Urinary bladder (tissue), 4 donors: ENCODE measurements at places on chromosomes 13 and 19. TPM values are rescaled to one million over a fixed set of nuclear protein-coding genes. Genes with fewer than 3 reads are reported as not detected.
A peak's percentile ranks its signal among the peaks of the same experiment; 100 is the strongest.

Gene CIC
- total RNA-seq: 14.0 TPM

DNA sequence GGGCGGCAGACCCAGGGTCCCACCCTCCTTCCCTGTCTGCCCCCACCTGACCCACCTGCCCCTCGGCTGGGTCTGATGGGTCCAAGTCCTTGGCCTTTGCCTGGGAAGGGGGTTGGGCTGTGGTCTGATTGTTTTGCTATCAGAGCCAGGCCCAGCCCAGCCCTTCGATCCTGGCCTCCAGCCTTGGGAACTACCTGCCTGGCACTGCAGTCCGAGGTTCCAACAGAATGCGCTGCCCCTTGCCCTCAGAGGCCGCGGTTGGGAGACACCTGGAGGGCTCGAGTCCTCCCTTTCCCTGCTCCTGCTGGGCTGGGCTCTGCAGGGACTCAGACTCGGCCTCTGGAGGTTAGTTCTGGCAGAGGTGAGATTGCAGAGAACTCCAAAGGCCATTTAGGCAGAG, 1.6 kb downstream of the CCL25 start:
- no peak for DNase-seq

DNA sequence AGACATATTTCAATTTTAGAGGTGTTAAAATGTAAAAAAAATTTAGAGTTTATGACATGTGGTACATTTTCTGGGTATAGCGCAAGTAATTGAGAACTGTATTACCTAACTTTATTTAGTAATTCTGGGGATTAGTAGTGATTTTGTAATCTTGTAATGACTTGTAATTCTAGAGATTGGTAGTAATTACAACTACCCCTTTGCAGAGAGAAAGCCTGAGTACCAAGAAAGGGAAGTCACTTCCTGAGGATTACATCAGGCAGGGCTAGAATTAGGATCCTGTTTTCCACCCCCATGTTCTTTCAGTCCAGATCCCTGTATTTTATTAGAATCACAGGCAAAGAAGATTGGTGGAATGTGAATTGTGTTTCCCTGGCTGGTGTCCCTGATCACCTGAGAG, 274.9 kb downstream of the KCNRG start:
- DNase-seq: no peak

Gene DHDH
- total RNA-seq: 0.37 TPM

DNA sequence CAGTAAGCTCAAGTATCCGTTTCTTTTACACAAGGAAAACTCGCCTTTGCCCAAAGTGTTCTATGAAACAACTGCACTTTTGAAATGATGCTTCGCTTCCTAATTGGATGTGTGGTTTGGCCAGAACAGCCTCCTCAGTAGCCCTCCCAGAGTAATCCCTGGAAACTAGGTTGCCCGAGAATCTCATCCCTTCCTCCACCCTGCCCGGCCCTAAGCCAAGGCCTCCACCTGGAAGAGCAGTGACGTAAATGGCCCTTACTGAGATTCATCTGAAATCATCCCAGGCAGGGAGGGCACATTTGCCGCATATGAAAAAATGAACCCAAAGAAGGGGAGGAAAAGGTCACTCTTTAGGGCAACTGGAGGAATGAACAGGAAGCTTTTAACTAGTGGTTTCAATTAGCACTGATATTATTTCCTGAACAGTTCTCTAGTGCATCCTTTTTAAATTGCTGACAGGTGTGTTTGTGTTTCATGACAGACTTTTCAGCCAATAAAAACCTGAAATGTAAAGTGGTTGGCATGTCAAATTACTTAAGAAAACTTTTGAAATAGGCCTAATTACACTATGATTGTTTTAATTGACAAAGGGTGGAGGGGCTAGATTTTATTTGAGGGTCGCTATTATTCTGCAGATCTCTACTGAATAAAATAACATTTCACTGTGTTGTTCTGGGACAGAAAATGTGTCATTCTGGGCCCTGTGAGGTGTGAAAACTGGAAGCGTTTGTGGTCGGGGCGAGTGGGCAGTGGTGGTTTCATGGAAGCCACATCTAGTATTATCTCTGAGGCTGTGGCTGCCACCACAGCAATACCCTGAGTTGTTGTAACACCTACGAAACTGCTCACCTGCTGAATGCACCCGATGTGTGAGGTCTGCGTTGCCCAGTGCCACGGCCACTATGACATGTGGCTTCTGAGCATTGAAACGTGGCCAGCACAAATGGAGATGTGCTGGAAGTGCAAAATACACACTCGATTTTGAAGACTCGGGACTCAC, 112.1 kb downstream of the ZIC5 start:
- no peak for DNase-seq

DNA sequence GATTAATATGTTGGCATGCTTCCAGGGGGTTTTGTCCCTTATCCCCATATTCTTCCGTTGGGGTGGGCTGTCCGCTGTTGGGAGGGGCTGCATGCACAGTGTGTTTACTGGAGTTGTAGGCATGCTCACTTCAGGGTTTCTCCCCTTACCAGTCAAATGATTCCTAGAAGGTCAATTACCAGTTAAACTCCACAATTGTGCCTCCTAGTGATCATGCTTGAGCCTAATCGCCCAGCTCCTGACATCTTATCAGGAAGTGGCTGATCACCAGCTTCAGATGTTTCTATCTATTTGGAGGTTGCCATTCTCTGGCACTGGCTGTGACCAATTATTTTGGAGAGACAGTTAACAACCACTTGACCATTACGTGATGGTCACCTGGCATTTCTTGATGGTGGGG, 1090.0 kb downstream of the SLITRK5 start:
- DNase-seq: no peak

Gene GDF15
- 12.5 TPM for total RNA-seq

DNA sequence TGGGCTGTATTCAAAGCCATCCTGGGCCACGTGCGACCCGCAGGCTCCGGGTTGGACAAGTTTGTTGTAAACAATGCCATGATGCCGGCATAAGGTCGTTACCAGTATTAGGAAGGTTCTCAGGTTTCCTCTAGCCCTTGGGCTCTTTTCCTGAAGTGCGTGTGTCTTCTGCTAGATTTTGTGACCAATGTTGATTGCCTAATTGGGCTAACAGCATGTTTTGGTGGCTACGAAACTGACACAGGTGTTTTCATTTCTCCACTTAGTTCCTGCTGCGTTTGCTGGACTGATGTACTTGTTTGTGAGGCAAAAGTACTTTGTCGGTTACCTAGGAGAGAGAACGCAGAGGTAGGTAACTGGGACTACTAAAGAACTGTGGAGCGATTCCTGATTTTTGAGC, 20.3 kb downstream of the ALOX5AP start:
- no peak for DNase-seq

- no peak for DNase-seq
Measured at GRCh38 chr19:54478677-54479266, 5.7 kb upstream of the CDC42EP5 start.

Gene ZNF561
- total RNA-seq: 71.1 TPM

Gene KIR2DL1
- not detected for total RNA-seq

Gene SOX1
- total RNA-seq: not detected

DNA sequence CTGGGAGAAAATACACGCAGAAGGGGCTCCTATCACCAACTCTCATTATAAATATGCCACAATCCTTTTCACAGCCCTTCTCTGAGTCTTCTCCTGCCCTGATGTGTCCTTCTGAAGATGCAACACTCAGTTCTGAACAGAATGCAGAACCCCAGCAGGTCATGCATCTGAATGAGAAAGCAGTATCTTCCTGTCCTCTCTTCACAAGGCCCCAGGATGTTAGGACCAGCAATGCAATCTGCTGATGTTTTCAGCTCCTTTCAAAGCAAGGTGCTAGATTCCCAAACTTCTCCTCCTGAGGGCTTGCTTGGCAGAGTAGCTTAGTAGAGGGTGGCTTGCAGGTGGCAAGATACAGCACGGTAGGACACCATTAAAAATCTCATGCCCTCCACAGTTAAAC, 22.3 kb upstream of the DOCK9 start:
- no peak for DNase-seq

DNA sequence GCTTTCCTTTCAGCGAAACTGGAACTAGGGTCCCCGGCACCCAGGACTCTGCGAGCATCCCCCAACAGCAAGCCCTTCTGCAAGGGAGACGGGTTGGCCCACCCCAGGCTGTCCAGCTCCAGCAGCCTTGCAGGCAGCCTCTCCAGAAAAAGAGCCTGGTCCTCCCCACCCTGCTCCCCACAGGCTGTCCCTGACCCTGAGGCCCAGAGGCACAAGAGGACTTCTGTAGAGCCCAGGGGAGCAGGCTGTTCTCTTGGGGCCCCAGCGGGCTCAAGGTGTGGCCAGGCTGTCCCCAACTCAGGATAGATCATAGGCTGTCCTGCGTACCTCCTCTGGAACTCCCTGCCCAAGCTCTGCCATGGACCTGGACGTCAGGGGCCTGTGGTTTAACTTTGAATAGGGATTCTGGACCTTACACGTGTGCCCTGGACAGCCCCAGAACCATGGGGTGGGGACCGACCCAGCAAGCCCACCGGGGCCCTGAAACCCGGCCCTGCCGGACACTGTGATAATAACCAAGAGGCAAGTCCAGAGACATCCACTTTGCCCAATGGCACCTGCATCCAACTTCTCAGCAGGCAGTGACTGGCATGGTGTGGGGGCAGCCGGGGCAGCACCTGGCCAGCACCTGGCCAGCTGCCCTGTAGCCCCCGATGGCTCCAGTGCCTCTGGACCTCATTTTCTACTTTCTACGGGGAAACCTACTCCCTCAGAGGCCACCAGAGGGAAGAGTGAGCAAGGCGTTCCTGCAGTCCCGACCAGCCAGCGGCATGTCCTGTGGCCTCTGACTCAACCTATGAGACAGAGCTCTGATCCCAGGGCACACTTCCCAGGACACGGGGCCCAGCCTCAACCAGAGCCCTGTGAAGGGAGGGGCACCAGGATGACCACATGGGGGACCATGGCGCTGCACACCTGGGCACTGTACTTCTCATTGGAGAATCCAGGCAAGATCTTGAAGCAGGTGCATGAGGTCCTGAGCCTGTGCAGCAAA, 50.9 kb upstream of the TPM4 start:
- DNase-seq: no peak

Gene SYNGR4
- not detected for total RNA-seq

GRCh38 chr19:7858109-7858770, 15.9 kb downstream of the PRR36 start:
- DNase-seq: no peak

DNA sequence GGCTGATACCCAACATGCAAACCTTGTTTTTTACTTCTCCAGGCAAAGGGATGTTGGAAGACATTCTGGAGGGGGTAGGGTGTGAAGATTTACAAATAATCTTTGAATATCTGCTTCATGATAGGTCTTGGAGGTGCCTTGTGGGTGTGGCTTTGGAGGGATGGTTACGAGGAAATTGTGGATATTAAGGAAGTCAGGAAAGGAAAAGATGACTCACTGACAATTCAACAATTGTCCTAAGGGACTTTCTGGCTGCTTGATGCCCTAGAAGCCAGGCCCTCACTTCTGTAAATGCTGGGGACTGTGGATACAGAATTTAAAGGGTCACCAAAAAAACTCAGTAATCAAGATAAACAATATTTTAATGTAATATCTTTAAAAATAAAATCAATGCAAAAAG, 37.4 kb upstream of the ZNF527 start:
- no peak for DNase-seq

- DNase-seq: no peak
Measured at GRCh38 chr19:18282788-18283141, 1.3 kb upstream of the JUND start.

DNA sequence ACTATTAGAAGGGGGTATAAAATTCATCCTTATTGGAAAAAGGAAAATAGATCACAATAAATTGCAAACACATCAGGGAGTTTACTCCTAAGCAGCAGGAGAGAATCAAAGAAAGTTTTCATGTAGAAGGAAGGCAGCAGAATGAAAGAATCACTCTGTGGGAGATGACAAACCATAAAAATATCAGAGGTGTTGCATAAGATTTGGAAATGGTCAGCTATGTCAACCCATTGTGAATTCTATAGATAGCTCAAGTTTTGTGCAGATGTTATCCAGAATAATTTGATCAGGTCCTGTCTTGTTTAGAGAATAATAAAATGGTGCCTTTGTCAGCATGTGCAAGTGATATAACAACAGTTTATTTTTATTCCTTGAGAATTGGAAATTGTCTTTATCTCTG, 622.4 kb downstream of the DCT start:
- no peak for DNase-seq

- no peak for DNase-seq
Measured at GRCh38 chr13:42926555-42926954, 65.5 kb downstream of the EPSTI1 start.

DNA sequence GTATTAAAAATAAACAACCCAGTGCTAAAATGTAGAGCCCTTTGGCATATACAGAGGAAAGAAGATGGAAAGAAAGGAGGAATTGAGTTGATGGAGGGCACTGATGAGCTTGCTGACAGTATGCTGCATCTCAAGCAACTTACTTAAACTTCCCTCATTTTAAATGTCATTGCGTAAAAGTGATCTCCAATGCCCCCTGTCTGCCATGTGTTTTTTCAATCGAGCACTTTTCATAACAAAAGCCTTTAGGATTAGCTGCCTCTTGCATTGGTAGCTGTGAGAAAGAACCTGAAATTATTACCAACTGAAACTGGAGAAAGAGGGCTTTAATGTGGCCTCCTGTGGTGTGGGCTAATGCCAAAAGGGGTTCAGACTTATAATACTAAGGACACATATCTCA, 541.6 kb downstream of the SUCLA2 start:
- DNase-seq: no peak

- DNase-seq: no peak
Measured at GRCh38 chr19:32901504-32902161, 32.1 kb upstream of the SLC7A9 start.

GRCh38 chr13:42318570-42318969, 46.6 kb downstream of the AKAP11 start:
- no peak for DNase-seq

Gene WASF3
- total RNA-seq: 9.0 TPM

Gene TNFSF11
- 0.26 TPM for total RNA-seq

DNA sequence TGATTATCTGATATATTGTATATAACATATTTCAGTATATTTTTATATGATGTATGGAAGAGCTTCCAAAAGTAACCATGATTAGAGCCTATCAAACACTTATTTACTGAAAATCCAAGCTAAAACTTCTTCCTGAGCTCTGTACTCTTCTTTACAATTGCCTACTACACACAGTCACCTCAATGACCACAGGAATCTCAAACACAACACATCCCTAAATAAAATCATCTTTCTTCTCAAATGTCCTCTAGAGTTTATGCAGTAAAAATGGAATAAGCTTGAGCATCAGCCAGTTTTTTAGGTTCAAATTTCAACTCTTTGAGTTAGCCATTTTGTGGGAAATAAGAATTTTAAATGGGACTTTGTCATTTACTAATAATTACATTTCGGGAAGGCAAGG, 102.6 kb upstream of the FNDC3A start:
- no peak for DNase-seq

Gene BORCS8
- 7.8 TPM for total RNA-seq

- no peak for DNase-seq
Measured at GRCh38 chr19:47598407-47599349, 10.3 kb upstream of the BICRA start.

GRCh38 chr13:80931766-80932165, 590.8 kb upstream of the SPRY2 start:
- no peak for DNase-seq

- no peak for DNase-seq
Measured at GRCh38 chr19:54233941-54234340, 8.6 kb downstream of the LILRA6 start.

- peak; percentile 64 for DNase-seq
Measured at GRCh38 chr13:37100731-37101130, 4.7 kb downstream of the CSNK1A1L start.

GRCh38 chr13:53382008-53382407, 353.4 kb downstream of the OLFM4 start:
- no peak for DNase-seq

GRCh38 chr19:37114001-37114400, 35.8 kb downstream of the ZNF420 start:
- DNase-seq: no peak
